ENCODE measurements at places on chromosomes 6 and 20.

DNA sequence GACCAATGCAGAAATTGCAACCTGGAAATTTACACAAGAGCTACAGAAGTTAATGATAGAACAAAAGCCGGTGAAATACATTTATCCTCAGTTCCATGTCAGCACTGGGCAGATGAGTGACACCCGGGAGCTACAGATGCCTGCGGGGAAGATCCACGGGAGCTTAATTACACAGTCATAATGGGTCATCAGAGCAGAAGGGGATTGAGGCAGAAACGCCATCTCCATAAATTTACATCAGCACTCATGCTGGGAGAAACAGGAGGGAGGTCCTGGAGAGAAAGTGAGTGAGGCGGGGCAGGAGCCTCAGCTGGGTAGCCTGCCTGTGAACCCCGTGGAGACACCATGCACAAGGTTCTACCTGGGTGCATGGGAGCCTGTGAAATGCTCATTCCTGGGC, 37.6 kb upstream of the CST7 start:
- DNase-seq = no peak

GRCh38 chr6:34310817-34311216, 62.0 kb upstream of the SMIM29 start:
- no peak for DNase-seq

GRCh38 chr20:7806831-7807230, 133.4 kb downstream of the HAO1 start:
- DNase-seq = no peak

DNA sequence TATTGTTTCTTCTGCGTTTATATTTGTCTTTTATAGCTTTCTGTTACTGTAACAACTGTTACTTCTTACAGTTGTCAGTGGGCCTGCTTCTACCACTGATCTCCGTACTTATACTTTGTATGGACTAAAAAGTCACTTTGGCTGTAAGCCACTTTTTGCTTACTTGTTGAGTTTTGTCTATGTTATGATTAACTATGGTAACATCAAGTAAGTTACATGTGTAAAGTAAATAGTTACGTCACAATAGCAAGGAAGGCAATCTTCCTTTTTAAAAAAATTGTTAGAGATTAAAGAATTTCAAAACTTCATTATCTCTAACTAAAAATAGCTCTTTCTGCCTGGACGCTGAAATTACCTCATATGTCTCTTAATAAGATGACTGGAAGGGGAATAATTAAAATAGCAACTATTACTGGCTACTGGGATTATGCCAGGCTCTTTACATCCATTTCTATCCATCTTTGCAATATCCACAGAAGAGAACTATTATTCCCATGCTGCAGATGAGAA, 10.9 kb downstream of the TFB1M start:
- no peak for DNase-seq

DNA sequence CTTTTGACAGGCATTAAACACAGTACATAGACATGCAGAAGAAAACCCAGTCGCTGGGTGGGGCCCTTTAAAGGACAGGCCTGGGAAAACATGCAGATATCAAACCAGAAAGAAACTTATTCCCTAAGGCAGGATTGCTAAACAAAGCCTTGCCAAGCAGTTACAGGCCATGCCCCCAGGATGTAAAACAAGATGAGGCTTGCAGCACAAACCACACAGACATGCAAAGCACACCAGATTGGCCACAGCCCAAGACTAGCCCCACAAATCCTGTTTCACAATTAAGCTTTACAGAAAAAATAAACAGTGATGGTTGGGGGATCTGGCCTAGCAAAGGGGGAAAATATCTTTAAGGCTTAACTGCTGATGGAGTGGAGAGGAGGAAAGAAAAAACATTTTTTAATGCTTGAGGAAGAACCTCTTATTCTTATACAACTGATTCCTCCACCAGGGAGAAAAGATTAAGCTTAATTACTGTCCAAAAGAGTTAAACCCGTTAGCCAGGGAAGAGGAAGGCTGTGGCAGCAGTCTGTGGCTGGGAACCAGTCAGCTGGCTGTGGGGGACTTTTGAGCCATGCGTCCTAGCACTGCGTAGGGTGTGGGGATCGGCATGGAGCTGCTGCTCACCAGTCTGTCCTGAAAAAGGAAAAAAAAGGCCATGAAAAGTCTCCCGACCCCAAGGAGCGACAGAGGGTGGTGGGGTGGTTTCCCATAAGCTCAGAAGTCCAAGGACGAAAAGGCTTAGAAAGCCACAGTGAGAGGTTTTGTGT, 28.4 kb downstream of the COL19A1 start:
- no peak for DNase-seq

GRCh38 chr6:148445620-148446019, 103.0 kb downstream of the SASH1 start:
- no peak for DNase-seq

DNA sequence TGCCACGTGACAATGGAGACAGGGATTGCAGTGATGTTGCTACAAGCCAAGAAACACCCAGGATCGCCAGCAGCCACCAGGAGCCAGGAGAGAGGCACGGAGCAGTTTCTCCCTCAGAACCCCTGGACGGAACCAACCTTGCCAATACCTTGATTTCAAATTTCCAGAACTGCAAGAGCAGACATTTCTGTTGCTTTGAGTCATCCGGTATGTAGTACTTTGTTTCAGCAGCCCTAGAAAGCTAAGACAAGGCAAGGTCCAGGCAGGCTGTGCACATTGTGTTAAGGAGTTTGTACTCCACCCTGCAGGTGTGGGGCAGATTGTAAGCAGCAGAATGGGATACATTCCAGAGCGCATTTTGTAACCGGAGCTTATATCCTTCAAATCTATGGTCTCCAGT, 48.3 kb downstream of the TRERF1 start:
- DNase-seq = no peak

DNA sequence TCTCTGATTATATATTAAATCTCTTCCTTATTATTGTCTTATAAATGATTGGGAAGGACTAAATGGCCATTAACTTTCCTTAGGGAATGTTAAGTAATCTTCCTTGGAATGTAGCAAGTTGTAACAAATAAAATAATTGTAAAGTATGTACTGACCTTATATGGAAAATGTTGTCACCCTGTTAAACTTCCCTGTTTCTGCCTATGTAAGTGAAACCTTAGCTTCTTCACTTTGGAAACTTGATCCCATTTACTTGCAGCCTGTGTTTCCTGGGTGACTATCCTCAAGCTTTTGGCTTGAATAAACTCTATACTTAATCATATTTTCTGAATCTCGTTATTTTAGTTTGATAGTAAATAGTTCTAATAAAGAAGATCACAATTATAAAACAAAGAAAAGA, 519.5 kb upstream of the PTCHD4 start:
- no peak for DNase-seq

GRCh38 chr6:105397987-105398386, 4.9 kb downstream of the PREP start:
- DNase-seq = no peak

GRCh38 chr6:7938562-7939183, 28.1 kb upstream of the TXNDC5 start:
- DNase-seq = no peak

GRCh38 chr20:50558483-50558925, 48.3 kb downstream of the PTPN1 start:
- DNase-seq = no peak

- DNase-seq = no peak
These were observed 65.4 kb downstream of the MTFR2 start for GRCh38 chr6:136184738-136185137.

GRCh38 chr6:52598123-52598823, 21.4 kb upstream of the TRAM2 start:
- DNase-seq = no peak

- DNase-seq = peak; percentile 19
These were observed 32.5 kb downstream of the POFUT1 start for GRCh38 chr20:32240205-32240604.

DNA sequence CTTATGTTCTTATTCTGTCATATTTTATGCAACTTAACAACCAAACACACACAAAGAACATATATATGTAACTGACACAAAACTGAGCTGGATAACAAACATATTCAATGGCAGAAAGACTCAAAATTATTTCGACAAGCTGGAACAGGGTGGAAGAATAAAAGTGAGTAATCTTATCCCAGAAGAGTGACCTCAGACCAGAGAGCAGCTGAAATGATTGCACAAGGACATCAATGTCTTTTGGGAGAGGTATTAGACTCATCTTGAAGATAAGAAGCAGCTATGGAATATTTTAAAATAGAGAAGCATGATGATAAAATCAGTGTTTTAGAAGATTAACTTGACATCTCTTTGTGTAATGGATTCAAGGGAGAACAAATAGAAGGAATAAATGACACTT, 191.6 kb upstream of the PRDM1 start:
- DNase-seq = no peak

- no peak for DNase-seq
These were observed 3.1 kb downstream of the SLC23A2 start for GRCh38 chr20:4998160-4998651.

DNA sequence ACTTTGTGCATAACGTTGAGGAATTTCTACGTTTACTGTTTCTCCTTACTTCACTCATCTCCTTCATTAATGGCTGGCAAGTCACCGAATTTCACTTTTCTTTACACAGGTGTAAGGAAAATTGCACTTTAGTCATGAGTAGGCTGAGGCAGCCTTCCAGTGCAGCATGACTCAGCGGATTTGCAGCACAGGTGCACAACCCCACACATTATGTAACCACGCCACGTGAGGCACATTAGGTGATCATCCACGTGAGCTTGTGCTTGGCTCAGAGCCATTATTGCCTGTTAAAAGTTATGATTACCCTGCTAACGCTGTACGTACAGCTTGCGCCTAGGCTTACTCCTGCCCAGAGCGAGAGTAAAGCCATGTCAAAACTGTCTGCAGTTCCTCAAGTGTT, 158.8 kb downstream of the NKAIN2 start:
- DNase-seq = no peak

DNA sequence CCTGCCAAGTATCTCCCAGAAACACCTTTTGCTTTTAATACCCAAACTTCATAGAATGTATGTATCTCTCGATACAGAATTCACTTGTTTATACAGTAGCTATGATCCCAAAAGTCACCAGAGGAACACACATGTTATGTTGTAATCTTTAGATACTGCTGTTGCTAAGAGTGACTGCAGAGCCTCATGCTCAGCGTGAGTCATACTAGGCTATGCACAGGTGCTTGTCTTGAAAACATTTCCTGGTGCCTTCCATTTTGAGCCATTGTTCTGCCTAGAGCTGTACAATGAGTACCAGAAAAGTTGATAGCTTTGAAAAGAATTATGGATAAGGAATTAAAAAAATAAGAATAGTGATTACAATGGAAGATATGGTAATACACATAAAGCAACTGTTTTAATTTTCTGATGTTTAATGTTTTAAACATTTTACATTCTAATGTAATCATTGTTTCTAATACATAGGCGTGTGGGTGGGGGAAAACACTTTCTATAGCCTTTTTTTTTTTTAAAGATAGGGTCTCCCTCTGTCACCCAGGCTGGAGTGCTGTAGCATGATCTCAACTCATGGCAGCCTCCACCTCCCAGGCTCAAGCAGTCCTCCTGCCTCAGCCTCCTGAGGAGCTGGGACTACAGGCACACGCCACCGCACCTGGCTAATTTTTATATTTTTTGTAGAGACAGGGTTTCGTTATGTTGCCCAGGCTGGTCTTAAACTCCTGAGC, 79.4 kb downstream of the CD24 start:
- no peak for DNase-seq

DNA sequence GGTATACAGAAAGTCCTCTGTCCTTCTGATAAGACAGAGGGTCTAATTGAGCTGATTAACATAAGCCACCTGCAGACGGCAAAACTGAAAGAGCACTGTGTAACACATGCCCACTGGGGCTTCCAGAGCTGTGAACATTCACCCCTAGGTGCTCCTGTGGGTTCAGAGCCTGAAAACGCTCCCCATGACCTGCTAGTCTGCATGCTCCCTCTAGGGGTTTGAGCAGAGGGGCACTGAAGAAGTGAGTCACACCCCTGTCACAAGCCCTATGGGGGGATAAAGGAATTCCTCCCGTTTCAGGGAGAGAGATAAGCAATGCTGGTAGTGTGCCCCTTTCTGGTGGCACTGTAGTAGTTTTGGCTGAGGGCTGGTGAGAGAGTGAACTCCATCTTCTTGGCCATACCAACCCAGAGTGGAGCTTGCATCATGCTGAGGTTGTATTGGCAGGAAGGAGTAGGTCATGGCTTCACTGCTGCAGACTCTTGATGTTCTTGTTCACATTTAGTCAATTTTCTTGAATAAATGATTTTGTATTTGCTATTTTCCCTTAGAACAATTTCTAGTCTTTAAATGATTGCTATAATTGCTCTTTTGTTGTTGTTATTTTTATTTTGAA, 637.5 kb upstream of the MAN1A1 start:
- DNase-seq = no peak
